Stimulated activated CD4-positive, alpha-beta T cell treated with anti-CD3 and anti-CD28 coated beads, Interleukin-1b, Interleukin-23, amount 100 ng/mL, for 1 hour (primary cell): ENCODE measurements at places on chromosomes 1 and 21.

- no peak for DNase-seq
Measured at GRCh38 chr1:54548389-54549044, 489 bp downstream of the ACOT11 start.

DNA sequence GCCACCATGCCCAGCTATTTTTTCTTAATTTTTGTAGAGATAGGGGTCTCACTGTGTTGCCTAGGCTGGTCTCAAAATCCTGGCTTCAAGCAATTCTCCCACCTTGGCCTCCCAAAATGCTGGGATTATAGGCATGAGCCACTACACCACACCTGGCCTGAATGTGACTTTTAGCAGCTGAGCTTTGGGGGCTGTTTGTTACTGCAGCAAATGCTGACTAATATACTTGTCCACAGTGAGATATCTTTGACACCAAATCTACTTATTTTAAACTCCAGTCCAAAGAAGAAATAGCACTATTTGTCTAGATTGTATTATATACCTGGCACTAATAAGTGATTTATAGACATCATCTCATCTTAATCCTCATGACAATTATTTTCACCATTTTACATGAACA, 30.5 kb downstream of the LRRC52 start:
- no peak for DNase-seq

GRCh38 chr1:170932236-170932635, 3.1 kb upstream of the MROH9 start:
- no peak for DNase-seq

- no peak for DNase-seq
Measured at GRCh38 chr1:195970209-195970608, 638.0 kb downstream of the KCNT2 start.

GRCh38 chr1:15201849-15202551, 45.0 kb upstream of the FHAD1 start:
- no peak for DNase-seq

- DNase-seq, result no peak
Measured at GRCh38 chr1:36846357-36846756, 188.0 kb downstream of the GRIK3 start.

- DNase-seq, result no peak
Measured at GRCh38 chr1:12034381-12034801, 15.1 kb downstream of the MIIP start.

DNA sequence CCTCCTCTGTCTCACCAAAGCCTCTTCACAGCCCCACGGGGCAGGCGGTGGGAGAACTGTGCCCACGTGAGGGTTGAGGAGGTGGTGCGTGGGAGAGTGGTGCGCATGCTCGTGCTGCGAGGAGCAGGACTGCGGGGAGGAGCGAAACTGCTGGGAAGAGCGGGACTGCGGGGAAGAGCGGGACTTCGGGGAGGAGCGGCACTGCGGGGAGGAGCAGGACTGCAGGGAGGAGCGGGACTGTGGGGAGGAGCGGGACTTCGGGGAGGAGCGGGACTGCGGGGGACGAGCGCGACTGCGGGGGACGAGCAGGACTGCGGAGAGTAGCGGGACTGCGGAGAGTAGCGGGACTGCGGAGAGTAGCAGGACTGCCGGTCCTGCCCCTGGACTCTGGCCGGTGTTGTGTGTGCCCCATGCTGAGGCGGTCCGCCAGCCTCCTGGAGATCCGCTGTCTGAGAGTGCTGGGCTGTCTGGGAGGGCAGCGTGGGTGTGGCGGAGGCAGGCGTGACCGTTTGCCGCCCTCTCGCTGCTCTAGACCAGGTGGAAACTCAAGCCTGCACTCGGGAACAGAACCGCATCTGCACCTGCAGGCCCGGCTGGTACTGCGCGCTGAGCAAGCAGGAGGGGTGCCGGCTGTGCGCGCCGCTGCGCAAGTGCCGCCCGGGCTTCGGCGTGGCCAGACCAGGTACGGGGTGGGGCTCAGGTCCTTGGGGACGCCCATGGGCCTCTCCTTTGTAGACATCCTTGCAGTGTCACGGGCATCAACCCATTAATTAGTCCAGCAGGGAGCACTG, 24.6 kb downstream of the TNFRSF1B start:
- no peak for DNase-seq

DNA sequence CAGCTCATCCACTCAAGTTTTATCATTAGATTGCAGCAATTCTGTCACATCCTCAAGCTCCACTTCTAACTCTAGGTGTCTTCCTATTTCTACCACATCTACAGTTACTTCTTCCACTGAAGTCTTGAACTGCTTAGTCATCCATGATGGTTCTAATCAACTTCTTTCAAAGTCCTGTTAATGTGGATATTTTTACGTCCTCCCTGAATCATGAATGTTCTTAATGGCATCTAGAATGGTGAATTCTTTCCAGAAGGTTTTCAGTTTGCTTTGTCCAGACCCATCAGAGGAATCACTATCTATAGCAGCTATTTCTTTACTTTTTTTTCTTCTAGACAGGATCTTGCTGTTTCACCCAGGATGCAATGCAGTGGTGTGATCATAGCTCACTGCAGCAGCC, 78.0 kb upstream of the RNPC3 start:
- DNase-seq, result no peak

DNA sequence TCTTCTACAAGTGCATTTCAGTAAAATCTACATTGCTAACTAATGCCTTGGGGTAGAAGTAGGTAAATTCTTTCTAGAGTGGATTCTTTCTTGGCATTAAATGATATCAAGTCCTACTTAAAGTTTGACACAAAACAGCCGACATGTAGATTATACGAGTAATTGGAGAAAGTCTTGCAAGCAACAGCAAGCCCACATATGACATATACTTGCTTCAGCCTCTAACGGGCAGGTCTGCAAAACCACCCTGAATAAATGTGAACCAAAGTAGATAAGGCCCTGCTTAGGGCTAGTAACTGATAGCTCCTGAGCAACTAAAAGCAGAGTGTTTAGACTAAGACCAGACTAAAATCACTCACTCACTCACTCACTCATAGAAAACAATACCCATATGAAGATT, 203.2 kb downstream of the LTN1 start:
- DNase-seq, result no peak

- DNase-seq, result no peak
Measured at GRCh38 chr1:50959303-50959912, 659 bp downstream of the FAF1 start.

DNA sequence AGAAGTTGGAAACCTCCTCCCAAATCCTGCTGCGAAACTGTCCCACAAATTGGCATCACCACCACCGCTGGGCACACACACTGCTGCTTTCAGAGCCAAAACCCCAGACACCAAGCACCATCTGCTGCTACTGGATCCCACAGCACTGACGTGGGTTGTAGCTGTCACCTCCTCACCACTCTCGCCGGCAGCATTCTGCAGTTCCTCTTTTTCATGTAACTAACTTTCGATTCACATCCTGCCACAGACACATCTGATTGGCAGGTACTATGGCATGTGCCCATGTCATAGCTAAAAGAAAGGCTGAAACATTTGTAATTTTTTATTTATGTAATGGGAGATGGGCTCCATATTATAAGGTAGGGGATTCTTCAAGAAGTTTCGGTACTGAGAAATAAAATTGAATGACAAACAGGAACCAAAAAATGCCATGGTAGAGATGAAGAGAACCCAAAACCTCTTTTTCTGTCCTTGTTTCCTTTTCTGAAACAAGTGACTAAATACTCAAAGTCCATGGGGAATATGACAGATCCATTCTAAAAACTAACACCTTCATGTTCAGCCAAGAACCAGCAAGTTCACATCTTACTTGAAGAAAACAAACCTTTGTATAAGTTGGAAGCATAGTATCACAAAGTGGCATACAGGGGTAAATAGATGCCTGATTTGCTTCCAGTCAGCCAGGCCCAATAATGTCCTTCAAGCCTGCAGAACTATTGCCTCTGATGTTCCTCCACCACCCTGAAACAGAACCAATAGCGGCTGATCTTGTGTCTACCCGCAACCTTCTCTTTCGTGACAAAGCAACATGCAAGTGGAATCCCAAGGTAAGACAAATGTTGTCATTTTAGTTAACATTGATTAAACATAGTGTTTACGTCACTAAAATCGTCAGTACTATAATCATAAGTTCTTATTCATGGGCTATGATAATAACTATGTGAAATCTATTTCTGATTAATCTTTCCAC, 26.6 kb upstream of the RGS13 start:
- peak; percentile 8 for DNase-seq
